ENCODE measurements at places on chromosomes 3 and 15.

- DNase-seq = no peak
Measured at GRCh38 chr3:195081242-195081963, 189.6 kb downstream of the XXYLT1 start.

GRCh38 chr3:72768936-72769335 lies 79.3 kb downstream of the SHQ1 start:
- DNase-seq = no peak

DNA sequence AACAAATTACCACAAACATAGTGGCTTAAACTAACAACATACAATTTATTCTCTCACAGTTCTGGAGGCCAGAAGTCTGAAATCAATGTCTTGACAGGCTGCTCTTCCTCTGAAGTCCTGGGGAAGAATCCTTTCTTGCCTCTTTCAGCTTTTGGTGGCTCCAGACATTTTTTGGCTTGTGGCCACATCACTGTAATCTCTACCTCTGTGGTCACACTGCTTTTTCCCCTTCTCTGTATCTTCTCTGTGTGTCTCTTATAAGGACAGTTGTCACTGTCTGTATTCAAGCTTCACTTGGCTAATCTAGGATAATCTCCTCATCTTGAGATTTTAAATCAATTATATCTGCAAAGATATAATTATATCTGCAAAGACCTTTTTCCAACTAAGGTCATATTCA lies 80.3 kb upstream of the ABHD2 start:
- no peak for DNase-seq

GRCh38 chr3:84108442-84108971 lies 850.3 kb upstream of the CADM2 start:
- no peak for DNase-seq

GRCh38 chr3:80408030-80408721 lies 640.4 kb upstream of the ROBO1 start:
- DNase-seq = no peak

GRCh38 chr3:111165411-111165810 lies 93.8 kb downstream of the NECTIN3 start:
- no peak for DNase-seq

DNA sequence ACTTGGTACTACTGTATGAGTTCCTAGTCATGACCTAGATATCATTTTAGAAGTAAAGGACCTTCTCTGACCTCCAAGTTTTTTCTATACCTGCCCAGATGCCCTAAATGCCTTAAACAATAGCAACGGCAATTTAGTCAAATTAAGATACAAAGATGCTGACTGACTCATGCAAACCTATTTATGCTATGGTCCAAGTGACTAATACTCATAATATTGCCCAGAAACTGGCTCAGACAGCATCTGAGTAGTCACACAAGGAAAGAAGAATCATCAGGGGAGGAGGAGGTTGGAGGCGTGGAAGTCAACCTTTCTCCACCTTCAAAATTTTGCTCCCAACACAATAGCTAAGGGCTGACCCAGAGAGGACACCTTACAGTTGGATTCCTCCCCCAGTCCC lies 6.8 kb downstream of the FYCO1 start:
- DNase-seq = no peak

DNA sequence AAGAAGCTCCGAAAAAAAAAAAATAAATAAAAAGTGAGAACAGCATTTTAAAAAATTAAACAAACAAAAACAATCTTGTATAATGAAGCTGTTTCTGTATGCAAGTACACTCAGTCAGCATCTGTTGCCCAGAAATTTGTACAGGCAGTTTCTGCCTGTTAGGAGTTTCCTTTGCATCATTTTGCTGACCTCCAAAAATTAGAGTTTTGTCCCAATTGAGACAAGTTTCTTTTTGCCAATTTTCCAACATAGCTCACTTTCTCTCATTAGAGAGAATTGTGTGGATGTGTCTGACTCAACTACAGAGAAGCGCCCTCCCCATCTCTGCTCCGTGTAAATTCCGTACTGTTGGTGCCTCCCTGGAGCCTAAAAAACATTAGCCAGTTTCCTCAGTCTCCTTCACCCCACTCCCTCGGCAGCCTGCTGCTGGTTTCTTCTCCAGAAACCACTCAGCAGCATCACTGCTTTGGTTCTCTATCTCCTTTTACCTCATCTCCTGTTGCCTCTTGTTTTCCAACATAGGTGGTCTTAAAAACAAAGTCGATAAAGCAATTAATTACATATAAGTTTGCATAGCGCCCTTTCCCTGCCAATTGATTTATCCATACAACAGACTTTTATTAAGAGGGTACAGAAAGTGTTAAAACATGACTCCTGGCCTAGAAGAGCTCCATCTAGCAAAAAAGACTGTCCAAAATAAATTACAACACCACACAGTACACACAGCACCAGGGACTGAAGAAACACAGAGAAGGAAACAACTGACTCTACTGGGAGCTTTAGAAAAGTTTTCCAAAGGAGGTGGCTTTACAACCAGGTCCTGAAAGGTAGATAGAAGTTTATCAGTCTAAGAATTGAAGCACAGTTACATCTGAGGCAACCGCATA lies 286.7 kb downstream of the SHOX2 start:
- DNase-seq = no peak

GRCh38 chr3:194481525-194482195 lies 5.1 kb downstream of the ATP13A3 start:
- no peak for DNase-seq

DNA sequence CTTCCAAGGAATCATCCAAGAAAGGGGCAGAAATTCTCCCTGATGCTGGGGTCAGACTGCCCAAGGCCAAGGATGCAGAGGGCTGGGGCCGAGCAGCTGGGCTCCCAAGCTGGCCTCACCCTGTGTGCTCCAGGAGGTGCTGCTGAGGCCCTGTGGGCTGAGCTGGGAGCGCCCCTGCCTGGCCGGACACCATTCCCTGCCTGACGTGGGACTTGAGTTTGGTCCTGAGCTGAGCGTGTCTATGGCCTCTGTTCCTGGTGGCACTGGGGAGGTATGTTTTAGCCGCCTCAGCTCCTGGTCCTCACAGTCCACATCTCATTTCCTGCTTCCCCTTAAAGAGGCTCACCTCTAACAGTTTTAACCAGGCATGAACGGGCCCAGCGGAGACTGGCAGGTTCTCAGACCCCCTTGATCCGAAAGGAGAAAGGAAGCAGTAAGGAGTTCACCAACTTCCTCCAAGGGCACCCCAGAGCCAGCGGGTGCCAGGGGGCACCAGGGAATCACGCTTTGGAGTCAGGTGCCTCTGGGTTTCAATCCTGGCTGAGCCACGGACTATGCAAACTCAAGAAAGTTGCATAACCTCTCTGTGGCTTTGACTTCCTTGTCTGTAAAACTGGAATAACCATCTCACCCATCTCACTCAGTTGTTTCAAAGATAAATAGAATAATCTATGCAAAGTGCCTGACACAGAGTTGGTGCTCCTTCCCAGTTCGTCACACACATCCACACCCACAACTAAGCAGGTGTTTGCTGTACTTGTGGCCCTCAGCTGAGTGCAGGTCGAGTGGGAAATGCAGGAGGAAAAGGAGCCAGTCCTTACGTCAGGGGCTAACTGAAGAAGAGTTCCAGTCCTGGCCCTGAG lies 48.6 kb downstream of the SLC12A8 start:
- DNase-seq = no peak

DNA sequence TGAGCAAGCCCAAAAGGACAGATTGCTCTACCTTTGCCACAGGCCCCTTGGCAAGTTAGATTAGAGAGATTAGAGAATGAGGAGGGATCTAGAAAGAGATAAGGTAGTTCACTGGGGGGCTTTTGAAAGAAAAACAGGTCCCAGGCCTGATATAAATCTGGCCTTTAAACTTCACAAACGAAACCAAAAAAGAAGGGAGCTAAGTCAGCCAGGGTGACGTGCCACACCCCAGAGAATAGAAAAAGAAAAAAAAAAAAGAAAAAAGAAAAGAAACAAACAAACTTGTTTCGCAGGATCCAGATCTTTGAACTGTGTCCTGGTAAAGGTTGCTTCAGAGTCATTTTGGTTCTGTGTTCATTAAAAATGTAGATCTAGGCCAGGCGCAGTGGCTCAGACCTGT lies 3.6 kb downstream of the KAT2B start:
- DNase-seq = no peak

- DNase-seq = no peak
Measured at GRCh38 chr15:70238917-70239316, 141.2 kb upstream of the TLE3 start.

Measured in activated T-cell treated with anti-CD3 and anti-CD28 coated beads, Interleukin-2, amount 50 U/mL, for 4 hours (primary cell).